ENCODE measurements at places on chromosomes 16 and 17.

DNA sequence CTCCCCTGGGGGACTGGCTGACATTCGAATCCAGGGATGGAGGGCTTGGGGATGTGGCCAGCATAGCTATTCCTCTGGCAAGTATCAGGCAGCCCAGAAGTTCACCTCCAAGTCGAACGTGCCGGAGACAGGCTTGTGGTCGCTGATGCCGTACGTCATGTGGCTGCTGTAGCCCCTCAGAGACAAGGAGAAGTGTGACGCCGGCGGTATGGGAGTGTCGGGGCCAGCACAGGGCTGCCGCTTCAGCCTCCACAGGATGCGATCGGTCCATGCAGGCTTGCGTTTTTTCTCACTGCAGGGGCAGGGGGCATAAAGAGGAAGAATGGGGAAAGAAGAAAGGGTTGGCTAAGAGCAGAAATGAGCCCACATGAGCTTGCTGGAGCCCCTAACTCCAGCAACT is 5.3 kb upstream of the MYO1C start:
- no peak for DNase-seq

GRCh38 chr17:35377706-35378105 is 4.3 kb upstream of the SLFN11 start:
- no peak for DNase-seq

- DNase-seq = no peak
These were observed 11.3 kb upstream of the GSE1 start for GRCh38 chr16:85601730-85602401.

DNA sequence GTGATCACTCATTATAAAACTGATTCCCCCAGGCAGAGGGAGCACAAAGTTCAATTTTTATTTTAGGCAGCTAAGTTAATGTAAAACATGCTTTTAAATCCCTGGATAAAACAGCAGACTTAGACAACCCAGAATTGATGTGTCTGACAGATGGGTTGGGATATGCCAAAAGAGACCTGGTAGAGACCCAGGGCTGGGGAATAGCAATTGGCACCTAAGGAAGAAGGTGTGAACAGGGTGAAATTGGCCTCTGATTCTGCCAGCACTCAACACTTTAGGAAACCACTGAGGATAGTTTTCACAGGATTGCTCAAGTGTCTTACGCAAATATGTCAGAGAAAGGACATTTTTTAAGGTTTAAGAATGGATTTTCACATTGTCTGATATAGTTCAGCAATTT is 938.2 kb upstream of the CDH8 start:
- no peak for DNase-seq
